ENCODE measurements at places on chromosomes 11 and 22.

DNA sequence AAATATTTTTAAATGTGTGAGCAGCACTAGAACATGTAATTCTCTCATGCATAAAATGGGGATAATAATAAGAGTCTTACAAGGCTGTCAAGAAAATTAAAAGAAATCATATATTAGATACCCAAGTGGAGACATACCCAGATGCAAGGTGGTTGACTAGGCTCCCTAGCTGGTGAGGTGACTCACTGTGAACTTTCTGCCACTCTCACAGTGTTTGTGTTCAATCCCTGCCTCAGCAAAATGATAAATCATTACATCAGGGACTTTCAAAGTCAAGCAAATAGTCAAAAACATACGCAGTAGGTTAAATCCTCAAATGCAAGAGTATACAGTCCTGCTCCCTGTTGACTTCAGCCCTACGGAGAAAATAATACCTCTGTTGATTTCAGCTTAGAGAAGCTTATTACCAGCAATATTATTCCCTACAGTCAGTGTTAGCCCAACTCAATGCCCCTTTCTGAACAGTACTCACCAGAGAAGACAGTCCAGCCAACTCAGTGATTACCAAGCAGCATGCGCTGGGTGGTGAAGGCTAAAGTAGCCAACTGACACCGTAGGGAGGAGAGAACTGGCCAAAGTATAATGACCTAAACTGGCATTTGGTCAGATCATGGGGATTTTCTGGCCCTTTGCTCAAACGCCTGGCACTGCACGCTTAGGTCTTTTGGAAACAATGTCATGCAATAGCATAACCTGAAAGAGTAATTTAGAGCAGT is 73.1 kb upstream of the BARX2 start:
- no peak for DNase-seq

DNA sequence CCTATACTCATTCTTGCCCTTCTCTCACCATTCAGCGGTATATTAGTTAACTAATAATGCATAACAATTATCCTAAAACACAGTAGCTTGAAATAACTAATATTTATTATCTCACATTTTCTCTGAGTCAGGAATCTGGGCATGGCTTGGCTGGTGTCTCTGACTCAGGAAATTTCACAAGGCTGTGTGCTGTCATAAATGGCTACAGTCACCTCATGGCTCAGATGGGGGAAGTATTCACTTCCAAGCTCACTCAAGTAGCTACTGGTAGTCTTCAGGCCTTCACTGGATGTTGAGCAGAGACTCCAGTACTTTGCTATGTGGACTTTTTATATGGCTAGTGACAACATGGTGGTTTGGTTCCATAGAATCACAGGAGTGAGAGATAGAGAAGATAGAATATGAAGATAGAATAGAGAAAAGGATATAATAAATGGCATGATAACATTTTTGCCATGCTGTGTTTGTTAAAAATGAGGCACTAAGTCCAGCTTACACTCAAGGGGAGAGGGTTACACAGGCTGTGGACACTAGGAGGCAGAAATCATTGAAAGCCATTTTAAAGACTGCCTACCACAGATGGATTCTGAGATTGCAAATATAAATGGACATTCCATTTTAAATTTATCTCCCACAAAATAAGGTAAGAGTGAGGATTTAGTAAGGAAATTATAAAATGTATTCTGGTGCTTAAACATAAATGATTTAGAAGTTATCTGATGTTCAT is 997.8 kb upstream of the CHORDC1 start:
- no peak for DNase-seq

- no peak for DNase-seq
Measured at GRCh38 chr11:11481371-11481770, 128.3 kb upstream of the CSNK2A3 start.

DNA sequence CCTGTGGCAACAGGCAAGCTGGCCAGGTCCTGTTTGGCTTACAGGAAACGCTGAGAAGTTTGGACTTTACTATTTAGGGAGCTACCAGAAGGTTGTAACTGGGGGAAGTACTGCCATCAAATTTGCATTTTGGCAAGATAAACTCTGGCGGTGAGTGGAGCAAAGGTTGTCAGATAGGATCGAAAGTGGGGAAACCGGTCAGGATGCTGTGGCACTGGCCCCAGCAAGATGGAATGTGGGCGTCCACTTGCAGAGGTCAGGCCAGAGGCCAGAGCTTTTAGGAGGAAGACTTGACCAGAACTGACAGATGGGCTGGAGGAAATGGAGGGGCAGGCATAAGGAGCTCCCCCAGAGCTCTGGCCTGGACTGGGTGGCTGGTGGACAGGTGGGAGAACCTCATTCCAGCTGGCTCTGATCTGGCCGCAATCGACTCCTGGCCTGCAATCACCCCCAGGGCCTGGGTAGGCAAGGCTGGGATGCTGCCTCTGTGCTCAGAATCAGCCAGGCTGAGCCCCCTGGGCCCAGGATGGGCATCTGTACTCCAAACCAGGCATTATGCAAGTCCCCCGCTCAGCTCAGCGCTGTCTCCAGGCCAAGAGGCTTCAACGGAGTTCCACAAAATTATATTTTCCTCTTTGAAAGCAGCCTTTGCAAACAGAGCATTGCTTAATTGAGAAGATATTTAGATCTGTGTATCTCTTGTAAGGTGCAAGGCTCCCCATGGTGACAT is 178.3 kb upstream of the NECTIN1 start:
- no peak for DNase-seq

GRCh38 chr11:118318124-118318523 is 13.6 kb downstream of the CD3E start:
- DNase-seq = no peak

DNA sequence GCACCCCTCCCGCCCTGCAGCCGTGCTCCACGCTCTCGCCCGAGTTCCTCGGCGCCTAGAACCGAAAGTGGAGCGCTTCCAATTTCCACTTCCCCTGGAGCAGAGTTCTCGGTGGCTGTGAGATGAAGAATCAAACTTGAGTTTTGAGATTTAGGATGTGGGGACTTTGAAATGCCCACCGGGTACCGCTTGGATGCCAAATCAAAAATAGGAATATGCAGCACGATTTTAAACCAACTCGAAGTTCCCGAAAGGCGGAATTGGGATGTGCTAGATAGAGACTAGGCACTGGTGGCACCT is 569 bp downstream of the POLA2 start:
- no peak for DNase-seq

DNA sequence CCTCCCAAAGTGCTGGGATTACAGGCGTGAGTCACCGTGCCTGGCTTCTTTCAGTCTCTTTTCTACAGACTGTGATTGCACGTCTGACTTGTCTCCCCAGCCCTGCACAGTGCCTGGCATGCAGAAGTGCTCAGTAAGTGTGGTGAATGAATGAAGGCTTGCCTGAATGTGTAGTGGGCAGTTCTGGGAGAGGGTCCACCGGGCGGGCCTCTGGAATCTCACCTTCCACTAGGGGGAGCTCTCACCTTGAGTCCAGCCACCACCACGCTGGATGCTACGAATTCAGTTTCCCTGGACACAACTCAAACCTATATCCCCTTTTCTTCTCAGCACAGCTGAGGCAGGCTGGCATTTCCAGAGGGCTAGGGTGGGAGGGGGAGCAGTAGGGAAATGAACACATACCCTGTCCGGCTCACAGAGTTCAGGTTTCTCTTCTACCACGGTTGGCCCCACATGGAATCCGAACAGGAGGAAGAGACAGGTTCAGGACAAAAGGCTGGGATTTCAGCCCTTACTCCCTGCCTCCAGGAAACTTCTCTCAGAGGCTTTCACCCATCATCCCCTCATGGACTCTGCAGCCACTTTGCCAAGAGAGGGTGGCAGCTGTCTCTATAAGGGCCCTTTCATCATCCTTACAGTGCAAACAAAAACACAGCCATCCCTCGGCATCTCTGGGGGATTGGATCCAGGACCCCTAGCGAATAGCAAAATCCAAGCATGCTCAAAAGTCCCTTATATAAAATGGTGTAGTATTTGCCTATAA is 86.8 kb downstream of the NECTIN1 start:
- no peak for DNase-seq

- no peak for DNase-seq
Measured at GRCh38 chr11:115598257-115598901, 94.2 kb upstream of the CADM1 start.

- no peak for DNase-seq
Measured at GRCh38 chr11:10824888-10825287, 16.2 kb upstream of the EIF4G2 start.

- DNase-seq = no peak
Measured at GRCh38 chr11:125300791-125301218, 136.3 kb downstream of the PKNOX2 start.

Data from right kidney (tissue), 9 donors.